ENCODE measurements at places on chromosomes 3 and 15.

DNA sequence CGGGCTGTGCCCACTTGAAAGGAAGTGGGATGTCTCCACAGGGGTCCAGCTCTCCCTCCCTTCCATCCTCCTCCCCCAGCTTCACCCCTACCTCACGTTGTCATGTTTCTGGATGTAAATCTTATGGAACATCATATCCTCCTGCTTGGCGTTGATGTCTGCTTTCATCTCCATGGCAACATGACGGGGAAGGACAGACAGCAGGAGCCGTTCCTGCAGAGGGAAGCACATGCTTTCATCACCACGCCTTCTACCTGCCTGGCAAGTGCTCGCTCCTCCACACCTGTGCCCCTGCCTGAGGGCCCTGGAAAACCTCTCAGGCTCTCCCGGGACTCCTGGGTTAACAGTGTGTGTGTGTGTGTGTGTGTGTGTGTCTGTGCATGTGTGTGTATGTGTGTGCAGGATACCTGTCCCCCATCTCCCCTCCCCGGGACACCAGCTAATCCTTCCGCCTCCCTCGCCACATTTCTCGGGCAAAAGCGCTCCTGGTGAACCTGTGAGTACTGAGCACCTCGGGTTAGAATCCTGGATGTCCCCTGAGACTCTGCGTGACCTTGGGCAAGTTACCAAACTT, 101.1 kb downstream of the ADCY5 start:
- no peak for DNase-seq

DNA sequence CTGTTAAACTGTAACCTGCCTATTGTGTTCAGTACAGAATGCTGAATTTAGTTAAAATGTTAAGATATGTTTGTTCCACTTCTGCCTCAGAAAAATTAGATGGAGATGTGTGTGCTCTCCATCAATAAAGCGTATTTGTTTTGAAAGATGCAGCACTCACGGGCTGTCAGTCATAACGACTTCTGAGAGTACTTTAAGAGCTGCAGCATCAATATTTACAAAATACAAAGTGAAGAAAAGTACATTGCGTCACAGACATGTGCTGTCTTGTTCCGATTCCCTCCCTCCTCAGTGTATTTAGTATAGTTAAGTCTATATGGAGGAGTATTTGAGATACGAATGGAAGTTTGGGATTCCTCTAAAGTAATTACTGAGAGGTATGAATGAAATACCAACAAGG, 166.6 kb downstream of the BBX start:
- DNase-seq: no peak

GRCh38 chr3:38003371-38003816, 12.8 kb downstream of the VILL start:
- DNase-seq: no peak

- DNase-seq: no peak
These were observed 463.1 kb upstream of the GOLIM4 start for GRCh38 chr3:168558728-168559411.

GRCh38 chr3:15207836-15208504, 1.9 kb downstream of the CAPN7 start:
- DNase-seq: no peak

DNA sequence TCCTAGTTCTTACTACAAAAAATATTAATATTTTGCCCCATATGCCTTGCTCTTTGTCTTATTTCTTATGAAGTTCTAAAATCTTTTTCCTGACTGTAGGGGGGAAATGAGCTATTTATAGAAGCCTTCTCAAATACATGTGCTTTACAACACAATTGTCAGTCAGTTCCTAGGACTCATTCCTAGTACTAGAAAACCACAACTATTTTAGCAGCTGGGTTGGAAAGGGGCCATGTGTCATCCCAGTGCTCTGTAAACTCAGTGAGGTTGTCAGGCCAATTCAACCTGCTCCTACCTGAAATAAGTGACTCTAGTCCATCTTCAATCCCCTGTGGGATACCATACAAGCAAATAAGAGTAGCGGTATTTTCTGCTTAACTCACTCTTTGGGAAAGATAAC, 153.8 kb downstream of the ULK4 start:
- DNase-seq: no peak

DNA sequence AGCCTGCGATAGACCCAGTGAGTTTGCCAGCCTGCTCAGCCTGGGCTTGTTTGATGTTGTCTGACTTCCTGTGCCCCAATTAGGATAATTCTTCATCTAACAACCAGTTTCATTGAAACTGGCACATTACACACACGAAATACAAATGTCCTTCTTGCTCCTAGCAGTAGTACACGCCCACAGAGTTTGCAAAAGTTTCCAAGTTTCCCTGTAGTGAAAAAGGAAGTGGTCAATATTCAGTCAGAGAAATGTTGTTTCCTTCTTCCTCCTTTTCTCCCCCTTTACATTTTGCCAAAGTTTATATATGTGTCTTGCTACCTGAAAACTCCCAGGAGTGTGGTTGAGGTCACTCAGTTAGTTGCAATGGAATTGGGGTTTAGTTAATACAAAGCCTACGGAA, 58.4 kb upstream of the LRTM1 start:
- DNase-seq: no peak

- no peak for DNase-seq
These were observed 11.0 kb downstream of the TRPM7 start for GRCh38 chr15:50675535-50676144.

DNA sequence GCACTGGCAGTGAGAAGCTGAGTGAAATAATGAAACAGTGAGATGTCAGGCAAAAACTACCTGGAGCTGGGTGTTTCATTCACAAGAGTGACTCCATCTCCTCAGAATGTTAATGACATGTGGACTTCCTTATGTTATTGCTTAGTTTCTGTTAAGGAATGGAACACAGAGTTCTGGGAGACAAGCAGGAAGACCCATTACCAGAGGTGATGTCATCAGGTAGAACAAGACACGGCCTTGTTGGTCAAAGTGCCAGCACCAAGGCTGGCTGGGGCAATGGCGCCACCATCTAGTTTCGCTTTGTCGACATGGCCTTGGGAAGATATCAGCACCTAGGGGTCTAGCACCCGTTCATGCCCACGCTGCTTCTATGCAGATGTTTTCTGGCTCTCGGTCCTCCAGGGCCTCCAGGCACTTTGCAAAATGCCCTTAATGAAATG, 252.2 kb downstream of the FAM43A start:
- no peak for DNase-seq

GRCh38 chr3:88298189-88298588, 148.4 kb downstream of the C3orf38 start:
- DNase-seq: no peak

- DNase-seq: no peak
These were observed 63.1 kb upstream of the MCTP2 start for GRCh38 chr15:94168250-94168649.

DNA sequence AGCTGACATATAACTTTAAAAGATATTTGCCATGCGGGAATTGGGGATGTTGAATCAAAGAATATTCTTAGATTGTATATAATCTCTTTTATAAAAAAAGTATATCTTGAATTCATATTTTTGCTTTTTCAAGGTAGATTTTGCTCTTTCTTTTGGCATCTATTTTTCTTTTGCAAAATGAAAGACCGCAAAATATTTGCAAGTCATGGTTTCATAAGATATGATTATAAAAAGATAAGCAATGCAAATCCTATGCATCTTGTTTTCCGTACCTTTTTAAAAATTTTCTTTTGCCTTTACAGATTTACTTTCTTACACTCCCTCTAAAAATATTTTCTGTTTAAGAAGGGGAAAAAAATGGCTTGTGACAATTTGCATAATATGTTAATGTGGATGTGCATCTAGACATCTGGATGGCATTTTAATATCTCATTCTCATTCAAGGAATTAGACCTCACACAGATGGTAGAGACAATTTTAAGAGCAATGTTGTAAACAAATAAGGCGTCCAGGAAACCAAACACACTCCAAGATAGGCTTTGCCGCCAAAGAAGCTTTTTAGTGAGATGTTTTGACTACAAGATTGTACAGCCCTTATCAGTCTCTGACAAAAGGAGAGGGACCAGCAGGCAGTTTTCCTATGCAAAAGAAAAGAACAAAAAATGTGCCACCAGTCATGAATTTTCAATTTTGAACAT, 371.1 kb downstream of the CHL1 start:
- no peak for DNase-seq

DNA sequence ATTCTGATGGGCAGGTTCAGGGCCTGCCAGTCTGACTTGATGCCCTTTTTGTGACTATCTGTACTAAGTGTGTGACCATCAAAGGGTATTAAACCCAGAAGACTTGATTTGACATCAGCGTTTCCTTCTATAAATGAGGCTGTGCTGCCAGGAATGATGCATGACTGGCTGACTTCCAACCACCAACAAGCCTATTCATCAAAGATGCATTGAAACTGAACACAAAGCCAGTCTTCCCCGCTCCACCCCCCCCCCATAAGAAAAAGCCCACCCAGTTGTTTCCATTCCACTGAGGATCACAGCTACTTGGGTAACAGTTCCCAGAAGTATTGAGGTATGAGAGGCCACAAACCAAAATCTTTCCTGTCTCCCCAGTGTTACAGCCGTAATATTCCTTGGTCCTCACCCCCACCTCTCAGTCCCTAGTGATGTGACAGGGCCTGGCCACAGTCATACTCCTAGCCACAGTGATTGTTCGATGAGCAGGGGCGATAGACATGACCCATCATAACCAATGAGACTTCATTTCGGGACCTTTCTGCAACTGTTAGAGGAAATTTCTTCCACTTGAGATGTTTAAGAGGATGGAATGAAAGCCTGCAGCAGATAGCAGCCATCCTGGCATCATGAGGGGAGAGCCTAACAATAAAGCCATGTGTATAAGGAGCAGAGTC, 22.6 kb downstream of the SH3BP5 start:
- no peak for DNase-seq

DNA sequence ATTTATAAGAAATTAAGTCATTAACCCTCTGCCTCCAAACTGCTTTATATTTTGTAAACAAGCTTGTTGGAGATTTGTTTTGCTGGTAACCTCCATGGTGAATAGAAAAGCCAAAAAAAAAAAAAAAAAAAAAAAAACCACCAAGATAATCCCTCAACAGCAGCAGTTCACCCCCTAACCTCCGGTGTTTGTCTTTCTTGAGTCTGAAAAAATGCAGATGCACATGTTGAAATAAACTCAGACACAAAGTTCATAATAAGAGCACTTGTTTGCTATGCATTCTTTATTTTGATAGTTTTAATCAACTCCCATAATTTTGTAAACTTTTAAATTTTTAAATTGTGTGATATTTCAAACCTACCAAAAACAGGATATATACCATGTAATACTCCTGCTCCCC, 1.8 kb upstream of the PLCH1 start:
- no peak for DNase-seq

DNA sequence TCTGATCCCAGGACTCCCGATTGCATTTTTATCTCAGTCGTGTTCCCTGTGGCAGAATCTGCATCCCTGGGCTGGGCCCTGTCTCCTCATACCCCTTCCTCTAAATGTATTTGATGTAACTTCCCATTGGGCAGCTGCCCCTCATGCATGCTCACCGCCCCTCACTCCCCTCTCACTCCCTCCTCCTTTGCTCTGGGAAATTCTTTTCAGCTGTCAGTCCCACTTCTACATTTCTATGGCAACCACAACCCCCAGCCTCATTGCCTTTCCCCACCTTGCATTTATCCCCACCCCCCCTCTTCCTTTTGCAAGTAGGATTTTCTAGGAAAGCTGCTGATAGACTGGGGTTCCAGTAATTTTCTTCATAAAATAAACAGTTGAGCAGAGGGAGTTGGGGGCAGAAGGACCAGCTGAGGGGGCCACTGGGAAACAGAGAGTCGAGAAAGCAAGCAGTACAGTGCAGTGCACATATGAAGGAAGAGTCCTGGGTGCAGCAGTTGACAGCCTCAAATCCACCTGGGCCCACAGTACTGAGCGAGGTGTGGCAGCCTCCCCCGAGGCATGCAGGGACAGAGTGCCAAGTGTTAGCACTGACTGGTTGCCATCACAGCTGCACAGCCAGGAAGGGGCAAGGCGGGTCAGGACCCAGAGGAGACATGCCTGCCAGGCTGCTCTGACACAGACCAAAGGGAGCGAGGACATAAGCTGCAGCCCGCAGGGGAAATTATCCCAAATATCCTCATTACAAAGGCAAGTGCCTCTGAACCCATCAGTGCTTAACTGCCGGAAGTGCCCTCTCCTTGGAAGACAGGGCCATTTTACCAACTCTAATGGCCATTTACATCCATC, 476.3 kb downstream of the EPHB1 start:
- no peak for DNase-seq

Measured in stimulated activated CD4-positive, alpha-beta T cell treated with anti-CD3 and anti-CD28 coated beads, Interleukin-1b, Interleukin-23, amount 100 ng/mL, for 1 hour (primary cell).